ENCODE measurements at places on chromosomes 1 and 21. TPM values are rescaled to one million over a fixed set of nuclear protein-coding genes. Genes with fewer than 3 reads are reported as not detected.
A peak's percentile ranks its signal among the peaks of the same experiment; 100 is the strongest.

- DNase-seq: no peak
Measured at GRCh38 chr1:246262281-246262680, 244.8 kb downstream of the SMYD3 start.

DNA sequence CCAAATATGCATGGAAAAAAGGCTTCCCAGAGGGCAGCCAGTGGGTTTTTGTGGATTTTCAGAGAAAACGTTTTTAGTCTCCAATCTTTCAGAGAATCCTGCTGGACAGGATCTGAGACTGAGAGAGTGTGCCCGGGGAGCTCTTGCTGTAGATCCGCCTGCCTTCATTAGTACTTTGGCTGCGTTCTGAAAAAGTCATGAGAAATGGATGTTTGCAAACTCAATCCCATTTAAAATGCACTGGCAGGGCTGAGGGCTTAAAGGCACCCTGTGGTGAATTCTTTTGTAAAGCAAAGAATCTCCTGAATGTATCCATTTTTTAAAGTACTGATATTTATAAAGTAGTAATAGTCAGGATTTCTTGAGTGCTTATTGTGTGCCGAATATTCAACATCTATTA is 22.2 kb downstream of the FOXD2 start:
- no peak for DNase-seq

- no peak for DNase-seq
Measured at GRCh38 chr1:65729259-65729658, 63.4 kb upstream of the PDE4B start.

DNA sequence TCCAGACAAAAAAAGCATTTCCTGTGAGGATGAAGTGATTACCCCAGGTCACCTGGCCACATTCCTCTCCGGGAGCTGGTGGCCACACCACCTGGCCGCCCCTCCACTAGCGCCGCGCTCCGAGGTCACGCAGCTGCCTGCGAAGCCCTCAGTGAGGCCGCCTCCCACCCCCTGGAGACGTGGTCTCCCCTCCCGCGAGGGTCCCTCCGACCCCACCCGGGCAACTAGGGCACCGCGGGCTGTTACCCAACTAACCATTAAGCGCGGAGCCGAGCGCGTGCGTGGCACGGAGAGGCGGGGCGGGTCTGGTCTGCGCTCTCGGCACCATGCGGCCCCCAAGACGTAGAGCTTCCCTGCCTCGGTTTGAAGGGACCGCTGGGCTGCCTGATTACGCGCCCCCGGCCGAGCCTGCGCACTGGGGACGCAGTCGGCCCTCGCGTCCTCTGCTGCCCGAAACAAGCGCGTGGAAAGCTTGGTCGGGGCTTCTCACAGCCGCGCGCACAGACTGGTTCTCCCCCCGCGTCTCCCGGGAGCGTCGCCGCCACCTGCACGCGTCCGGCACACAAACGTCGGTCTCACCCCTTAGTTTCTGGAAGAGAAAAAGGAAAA is 106.5 kb downstream of the SLC16A1 start:
- DNase-seq: no peak

- peak; percentile 52 for DNase-seq
Measured at GRCh38 chr1:198560161-198560560, 19.7 kb upstream of the ATP6V1G3 start.

DNA sequence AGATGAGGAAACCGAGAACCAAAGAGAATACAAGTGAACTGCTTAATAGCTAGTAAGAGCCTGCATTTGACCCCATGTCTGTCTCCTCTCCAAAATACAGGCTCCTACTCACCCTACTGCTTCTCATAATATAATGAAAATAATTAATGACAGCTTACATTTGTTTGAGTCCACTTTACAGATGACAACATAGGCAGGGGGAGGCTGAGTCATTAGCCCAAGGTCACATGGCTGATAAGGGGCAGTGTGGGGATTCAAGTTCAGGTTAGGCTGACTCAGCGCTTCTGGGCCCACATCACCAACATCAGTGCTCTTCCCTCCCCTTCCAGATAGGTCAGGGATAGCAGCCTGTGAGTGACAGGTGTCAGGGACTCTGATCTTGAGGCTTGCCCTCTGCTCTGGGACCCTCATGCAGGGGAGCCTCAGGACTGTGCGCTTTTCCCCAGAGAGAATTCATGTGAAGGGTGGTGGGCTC is 16.2 kb downstream of the AZIN2 start:
- DNase-seq: no peak

GRCh38 chr1:211013346-211014240 is 120.4 kb downstream of the KCNH1 start:
- DNase-seq: peak; percentile 67

DNA sequence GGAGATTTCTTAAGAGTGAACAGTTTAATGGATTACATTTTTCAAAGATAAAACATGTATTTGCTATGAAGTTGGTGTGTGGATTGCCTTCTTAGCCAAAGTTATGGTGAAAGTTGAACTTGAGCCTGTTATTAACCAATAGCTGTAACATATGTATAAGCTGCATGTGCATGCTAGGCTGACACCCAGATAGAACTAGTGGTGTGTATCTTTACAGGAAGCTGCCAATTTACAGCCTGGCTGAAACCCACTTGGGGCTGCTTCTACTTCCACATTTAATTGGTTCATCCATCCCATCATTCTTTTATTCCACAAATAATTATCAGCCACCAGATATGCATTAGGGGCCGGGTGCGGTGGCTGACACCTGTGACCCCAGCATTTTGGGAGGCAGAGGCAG is 3.3 kb downstream of the PLA2G5 start:
- no peak for DNase-seq

ACBD3 gene
- 54.6 TPM for total RNA-seq

C1orf94 gene
- not detected for total RNA-seq

KIF14 gene
- total RNA-seq: 0.36 TPM
